ENCODE measurements at places on chromosomes 5 and 9. TPM values are rescaled to one million over a fixed set of nuclear protein-coding genes. Genes with fewer than 3 reads are reported as not detected.

Gene KCNN2
- total RNA-seq = 2.1 TPM

- no peak for DNase-seq
These were observed 12.1 kb downstream of the MAN2A1 start for GRCh38 chr5:109701792-109702191.

GRCh38 chr9:79213417-79214125 lies 358.2 kb upstream of the TLE4 start:
- DNase-seq = no peak

Gene CENPK
- total RNA-seq = 2.3 TPM

GRCh38 chr9:82608487-82608886 lies 454.5 kb downstream of the RASEF start:
- no peak for DNase-seq

Gene TAF11L8
- total RNA-seq = not detected

Gene TEX48
- not detected for total RNA-seq

GRCh38 chr9:22010866-22011625 lies 1.9 kb upstream of the CDKN2B start:
- no peak for DNase-seq

DNA sequence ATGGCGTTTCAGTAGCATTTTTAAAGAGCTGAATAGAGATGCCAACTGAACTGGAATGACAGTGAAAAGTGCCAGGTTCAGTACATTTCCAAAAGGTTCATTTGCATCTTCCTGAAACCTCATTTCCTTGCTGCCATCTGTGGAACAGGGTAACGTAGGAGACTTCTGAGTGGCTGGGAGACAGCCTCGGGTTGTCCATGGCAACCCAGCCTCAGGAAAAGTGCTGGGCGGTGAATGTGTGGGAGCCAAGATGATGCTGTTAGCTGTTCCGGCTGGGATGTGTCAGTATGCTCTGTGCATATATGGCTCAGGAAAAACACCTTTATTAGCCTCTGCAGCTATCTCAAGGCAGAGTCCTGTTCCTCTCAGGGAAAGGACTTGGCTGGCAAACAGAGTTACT lies 87.5 kb downstream of the KLHL3 start:
- DNase-seq = no peak

Gene CCDC180
- total RNA-seq = 4.0 TPM

Gene IRX2
- total RNA-seq = 56.4 TPM

GRCh38 chr9:6126377-6126776 lies 89.2 kb upstream of the IL33 start:
- DNase-seq = no peak

GRCh38 chr5:23223846-23224245 lies 283.6 kb upstream of the PRDM9 start:
- no peak for DNase-seq

GRCh38 chr5:95973793-95974325 lies 12.2 kb upstream of the ELL2 start:
- no peak for DNase-seq

Gene CMYA5
- total RNA-seq = 2.7 TPM
